ENCODE measurements at places on chromosomes 12 and 14.

DNA sequence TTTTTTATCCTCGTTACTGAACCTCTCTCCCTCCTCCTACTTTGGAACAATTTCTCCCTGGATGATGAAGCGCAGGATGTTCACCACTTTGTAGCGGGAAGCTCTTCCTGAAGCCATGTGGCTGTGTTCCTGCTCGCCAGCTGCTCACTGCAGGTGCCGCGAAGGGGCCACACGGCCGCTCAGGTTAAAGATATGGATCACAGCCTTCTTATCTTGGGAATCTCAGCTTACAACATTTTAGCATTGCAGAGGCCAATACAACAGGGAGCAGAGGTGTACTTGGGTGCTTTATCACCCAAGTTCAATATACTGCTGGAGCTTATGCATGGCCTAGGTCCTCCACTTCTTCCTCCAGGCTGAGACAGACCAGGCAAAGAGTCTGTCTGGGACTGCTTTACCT lies 201.2 kb upstream of the G2E3 start:
- DNase-seq = no peak

- DNase-seq = peak; percentile 79
Measured at GRCh38 chr12:94148739-94149118, 352 bp downstream of the PLXNC1 start.

DNA sequence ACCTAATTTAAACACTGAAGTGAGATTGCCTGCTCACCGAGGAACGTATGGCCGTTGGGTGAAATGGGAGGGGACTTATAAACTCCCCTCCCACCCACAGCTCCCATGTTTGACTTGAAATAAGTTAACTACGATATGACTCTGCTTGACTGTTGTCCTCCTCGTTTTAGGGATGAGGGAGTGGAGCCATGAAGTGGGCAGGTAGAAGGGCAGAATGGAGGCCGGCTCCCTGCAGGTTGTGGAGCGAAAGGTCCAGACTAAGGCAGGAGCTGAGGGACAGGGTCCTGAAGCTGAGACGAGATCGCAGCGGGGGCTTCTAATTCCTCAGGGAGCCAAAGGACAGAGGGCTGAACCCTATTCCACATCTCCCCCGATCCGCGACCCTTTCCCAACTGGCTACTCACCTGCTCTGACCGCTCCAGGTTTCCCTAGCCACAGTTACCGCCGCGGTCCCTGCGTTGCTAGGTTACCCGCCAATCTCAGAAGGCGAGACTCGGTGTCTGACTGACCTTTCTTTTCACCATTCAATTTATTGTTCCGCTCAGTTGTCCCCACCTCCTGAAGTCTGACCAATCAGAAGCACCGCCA lies 577 bp upstream of the TPCN1 start:
- peak; percentile 47 for DNase-seq

GRCh38 chr12:119938049-119938667 lies 50.9 kb upstream of the BICDL1 start:
- peak; percentile 76 for DNase-seq

DNA sequence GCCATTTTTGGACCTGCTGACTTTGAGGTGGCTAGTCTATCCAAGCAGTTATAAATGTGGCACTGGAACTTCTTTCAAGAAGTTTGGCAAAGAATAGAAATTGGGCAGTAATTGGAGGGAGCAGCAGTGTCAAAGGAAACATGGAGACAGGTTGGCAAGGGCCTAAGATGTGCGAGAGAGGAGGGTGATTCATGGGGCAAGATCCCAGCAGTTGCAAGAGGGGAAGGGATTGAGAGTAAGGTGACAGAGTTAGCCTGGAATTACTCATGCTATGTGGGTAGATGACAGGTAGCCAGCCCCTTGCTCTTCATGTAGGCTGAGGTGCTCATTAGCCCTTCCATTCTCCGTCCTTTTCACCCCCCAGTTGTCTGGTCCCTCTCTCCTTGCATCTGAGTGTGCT lies 42.2 kb downstream of the FBXL14 start:
- no peak for DNase-seq

DNA sequence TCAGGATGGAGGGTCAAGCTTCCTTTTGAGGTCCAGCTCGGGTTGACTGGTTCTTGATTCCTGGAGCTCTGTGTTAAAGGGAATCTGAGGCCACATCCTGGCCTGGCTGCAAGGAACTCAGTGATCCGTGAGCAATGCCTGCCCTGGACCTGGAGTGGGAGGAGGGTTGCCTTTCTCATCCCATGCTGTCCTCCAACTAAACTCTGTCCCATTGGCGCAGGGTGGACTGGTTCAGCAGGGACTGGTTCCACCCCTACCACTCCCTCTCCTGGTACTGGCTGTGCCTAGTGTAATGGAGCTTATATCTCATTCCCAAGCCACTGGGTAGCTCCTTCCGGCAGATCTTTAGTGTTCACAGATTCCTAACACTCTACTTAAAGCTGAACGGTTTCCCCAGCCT lies 3.9 kb upstream of the CMKLR1 start:
- no peak for DNase-seq

DNA sequence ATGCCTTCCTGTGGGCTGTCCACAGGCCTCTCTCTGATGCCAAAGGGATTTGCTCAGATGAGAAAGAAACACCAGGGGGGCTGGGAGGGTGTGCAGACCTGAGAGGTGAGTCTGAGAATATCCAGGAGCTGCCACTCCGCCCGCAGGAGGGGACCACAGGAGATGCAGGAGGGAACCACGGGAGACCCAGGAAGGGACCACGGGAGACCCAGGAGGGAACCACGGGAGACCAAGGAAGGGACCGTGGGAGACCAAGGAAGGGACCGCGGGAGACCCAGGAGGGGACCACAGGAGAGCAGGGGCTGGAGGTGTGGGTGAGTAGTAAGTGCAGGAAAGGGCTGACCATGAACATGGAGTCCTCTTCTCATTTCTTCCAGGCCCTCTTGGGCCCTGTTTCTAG lies 74.6 kb upstream of the SFSWAP start:
- no peak for DNase-seq

Data from D341Med (cell line).